ENCODE measurements at places on chromosomes 12 and 14. TPM values are rescaled to one million over a fixed set of nuclear protein-coding genes. Genes with fewer than 3 reads are reported as not detected.

GRCh38 chr14:88243946-88244345 lies 79.1 kb downstream of the KCNK10 start:
- H3K4me3 ChIP-seq, result no peak overlapping the region
- H3K27ac ChIP-seq, result no peak overlapping the region
- no peaks in the 10 kb centered on the region for H3K4me1 ChIP-seq
- H3K27me3 ChIP-seq, result no peaks in the 10 kb centered on the region
- H3K36me3 ChIP-seq, result no peaks in the 10 kb centered on the region

DNA sequence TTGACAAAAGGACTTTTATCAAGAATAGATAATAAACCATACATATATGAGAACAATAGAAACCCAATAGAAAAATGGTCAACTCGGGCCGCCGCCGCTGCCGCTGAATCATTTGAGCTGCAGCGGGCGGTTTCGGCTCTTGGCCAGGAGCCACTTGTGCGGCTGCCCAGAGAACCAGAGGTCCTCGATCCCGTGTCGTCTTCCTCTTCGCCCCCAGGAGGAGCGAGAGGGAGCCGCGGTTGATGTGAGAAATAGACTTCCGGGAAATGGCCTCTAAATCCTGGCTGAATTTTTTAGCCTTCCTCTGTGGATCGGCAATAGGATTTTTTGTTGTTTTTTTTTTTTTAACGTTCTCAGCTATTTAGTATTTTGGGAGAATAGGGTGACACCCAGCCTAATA lies 44.8 kb downstream of the CPSF6 start:
- no peak overlapping the region for H3K27ac ChIP-seq
- no peaks in the 10 kb centered on the region for H3K27me3 ChIP-seq
- H3K4me3 ChIP-seq, result no peak overlapping the region
- peak; percentile 85 for DNase-seq

- H3K27me3 ChIP-seq, result no peaks in the 10 kb centered on the region
- H3K36me3 ChIP-seq, result no peaks in the 10 kb centered on the region
- no peak overlapping the region for H3K4me3 ChIP-seq
- DNase-seq, result no peak
- peaks cover 6% of the 10 kb centered on the region for H3K4me1 ChIP-seq
Measured at GRCh38 chr12:2168808-2169207, 116.0 kb downstream of the CACNA1C start.

- no peaks in the 10 kb centered on the region for H3K36me3 ChIP-seq
- no peaks in the 10 kb centered on the region for H3K4me1 ChIP-seq
- H3K27me3 ChIP-seq, result peaks cover 38% of the 10 kb centered on the region
- peak; percentile 82 for DNase-seq
Measured at GRCh38 chr14:47675466-47676314, at the start of gene MDGA2. MDGA2 (minus strand) TSS chr14:47675605.

DNA sequence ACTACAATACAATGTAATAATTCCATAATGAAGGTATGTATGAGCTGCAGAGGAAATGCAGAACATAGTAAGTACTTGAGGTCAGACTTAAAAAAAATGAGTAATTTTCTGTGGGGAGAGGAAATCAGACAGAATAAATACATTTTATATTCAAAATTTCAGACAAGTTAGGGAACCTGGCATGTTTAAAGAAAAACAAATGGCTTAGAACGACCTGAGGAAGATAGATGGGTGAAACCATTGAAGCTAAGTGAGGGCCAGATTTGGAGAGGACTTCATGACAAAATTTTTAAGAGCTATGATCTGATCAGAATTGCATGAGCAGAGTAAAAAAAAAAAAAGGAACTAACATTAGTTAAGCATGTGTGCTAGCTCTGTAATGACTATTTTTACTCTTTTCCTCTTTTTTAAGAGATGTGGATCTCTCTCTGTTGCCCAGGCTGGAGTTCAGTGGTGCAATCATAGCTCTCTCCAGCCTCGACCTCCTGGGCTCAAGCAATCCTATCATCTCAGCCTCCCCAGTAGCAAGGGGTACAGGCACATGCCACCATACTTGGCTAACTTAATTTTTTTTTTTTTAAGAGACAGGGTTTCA lies 157.6 kb upstream of the PDE3A start:
- no peak for DNase-seq
- H3K27me3 ChIP-seq, result no peaks in the 10 kb centered on the region
- no peaks in the 10 kb centered on the region for H3K4me1 ChIP-seq
- no peak overlapping the region for H3K27ac ChIP-seq
- H3K36me3 ChIP-seq, result no peaks in the 10 kb centered on the region
- H3K4me3 ChIP-seq, result no peak overlapping the region

DNA sequence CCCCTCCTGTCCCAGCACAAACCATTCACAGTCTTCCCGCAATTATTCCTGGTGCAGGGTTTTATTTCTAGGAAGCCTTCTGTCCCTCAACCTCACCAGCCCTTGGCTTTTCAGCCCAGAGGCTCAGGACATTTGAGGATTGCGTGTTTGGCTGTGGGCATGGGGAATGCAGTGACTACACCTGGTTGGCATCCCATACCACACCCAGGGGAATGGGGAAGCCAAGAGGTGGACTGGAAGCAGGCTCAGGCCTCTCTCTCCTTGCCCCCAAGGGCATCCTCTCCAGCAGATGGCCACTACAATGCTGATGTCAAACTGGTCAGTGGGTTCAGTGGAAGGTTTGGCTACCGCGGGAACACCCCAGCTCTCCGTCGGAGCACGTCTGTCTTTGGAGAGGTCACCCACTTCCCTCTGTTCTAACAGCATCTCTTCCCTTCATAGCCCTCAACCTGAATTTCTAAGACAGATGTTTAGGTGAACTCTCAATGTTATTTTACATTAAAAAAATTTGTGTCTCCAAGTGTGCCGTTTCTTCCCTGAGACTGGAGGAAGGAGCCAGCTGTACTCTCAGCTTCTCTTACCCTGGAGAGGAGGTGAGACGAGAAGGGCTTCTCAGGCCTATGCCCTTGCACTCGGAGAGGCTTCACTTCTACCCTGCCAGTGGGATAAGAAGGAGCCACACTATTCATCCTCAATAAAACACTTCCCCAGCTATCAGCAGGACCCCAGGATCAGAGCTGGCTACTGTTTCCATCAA lies 35.5 kb downstream of the DCAF4 start:
- DNase-seq, result no peak
- H3K4me3 ChIP-seq, result no peak overlapping the region
- no peak overlapping the region for H3K27ac ChIP-seq
- peaks cover 46% of the 10 kb centered on the region for H3K36me3 ChIP-seq

DNA sequence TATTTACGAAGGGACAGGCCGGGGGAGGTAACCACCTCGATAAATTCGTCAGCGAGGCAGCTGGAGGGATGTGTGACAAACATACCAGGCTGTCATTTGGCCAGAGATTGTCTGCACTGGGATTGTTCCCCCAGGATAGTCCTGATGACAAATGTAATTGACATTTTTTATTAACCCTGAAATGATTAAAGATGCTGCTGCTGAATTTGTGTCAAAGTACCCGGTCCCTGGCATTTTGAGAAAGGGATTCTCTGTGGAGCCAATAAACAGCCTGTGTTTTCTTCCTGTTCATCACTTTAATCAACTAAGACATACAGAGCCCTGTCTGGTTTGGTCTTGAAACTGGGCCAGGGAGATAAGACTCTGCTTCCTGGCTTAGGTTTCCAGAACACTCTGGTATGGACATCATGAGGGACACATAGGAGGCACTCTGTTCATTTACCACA lies 117.6 kb downstream of the SLC25A47 start:
- no peak overlapping the region for H3K4me3 ChIP-seq
- DNase-seq, result no peak
- H3K27me3 ChIP-seq, result no peaks in the 10 kb centered on the region
- H3K4me1 ChIP-seq, result peaks cover 2% of the 10 kb centered on the region
- H3K27ac ChIP-seq, result no peak overlapping the region
- H3K36me3 ChIP-seq, result no peaks in the 10 kb centered on the region

- no peak overlapping the region for H3K27ac ChIP-seq
- H3K36me3 ChIP-seq, result no peaks in the 10 kb centered on the region
- no peak overlapping the region for H3K4me3 ChIP-seq
- no peak for DNase-seq
- peaks cover 8% of the 10 kb centered on the region for H3K4me1 ChIP-seq
Measured at GRCh38 chr12:108825201-108825950, 32.0 kb downstream of the SSH1 start.

DNA sequence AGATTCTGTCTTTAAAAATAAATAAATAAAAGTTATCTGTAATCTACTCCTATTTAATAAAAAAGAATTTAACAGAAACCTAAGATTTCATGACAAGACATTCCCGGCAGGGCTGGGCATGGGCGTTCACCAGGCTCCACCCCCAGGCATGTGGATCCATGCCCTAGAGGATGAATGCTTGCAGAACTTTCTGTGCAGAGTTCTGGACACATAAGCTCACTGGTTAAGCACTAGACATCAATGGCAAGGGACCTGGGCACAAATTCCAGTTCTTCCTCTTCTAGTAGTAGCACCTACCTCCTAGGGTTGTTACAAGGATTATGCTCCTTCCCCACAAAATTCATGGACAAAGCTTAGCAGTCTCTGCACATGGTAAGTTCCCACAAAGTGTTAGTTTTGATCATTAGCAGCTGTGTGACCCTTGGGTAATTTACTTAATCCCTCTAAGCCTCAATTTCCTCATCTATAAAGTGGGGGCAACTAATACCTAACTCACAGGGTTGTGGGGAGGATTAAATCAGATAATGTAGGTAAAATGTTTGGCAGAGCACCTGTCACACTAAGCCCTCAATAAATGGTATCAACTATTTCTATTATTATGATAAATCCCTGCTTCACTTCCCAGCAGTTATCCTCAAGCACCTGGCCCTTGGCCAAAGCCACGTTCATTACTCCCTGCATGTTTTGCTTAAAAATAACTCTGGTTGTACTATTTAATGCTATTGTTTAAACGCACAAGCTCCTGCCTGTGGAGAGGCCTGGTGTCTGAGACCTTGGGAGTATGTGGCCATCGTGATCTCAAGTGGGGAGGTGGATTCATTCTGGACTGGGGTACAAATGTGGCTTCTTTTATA lies 9.8 kb downstream of the GALNT6 start:
- peaks cover 41% of the 10 kb centered on the region for H3K36me3 ChIP-seq
- H3K27ac ChIP-seq, result no peak overlapping the region
- H3K4me3 ChIP-seq, result no peak overlapping the region
- H3K4me1 ChIP-seq, result peaks cover 15% of the 10 kb centered on the region
- H3K27me3 ChIP-seq, result no peaks in the 10 kb centered on the region
- no peak for DNase-seq

DNA sequence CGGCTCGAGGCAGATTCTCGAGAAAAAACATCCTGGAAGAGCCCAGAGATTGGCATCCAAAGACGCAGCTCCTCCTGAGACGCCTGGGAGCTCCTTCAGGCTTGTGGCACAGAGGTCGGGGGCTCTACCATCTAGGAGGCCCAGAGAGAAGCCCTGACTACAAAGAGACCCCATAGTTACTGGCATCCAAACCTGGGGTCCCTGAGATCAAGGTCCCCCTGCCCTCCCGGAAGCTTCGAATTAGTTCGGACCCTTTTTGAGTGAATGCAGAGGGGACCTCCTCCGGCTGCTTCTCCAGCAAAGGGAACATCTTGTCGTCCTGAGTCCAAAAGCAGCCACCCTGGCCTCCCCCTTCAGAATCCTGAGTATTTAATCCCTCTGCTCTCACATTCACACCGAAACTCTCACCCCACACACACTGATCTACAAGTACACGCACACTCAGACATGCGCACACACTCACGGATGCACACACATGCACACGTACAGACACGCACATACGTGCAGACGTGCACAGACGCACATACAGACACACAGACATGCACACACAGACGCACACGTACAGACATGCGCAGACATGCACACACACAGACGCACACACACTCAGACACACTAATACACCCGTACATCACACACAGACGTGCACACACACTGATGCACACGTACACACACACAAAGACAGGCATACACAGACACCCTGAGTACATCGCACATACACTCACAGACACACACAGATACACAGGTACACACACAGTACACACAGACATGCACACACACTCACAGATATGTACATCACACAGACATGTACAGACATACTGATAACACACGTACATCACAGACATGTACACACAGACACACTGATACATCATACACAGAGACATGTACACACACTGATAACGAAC lies 5.9 kb downstream of the ZNF605 start:
- H3K4me1 ChIP-seq, result no peaks in the 10 kb centered on the region
- no peak for DNase-seq
- H3K27me3 ChIP-seq, result no peaks in the 10 kb centered on the region

DNA sequence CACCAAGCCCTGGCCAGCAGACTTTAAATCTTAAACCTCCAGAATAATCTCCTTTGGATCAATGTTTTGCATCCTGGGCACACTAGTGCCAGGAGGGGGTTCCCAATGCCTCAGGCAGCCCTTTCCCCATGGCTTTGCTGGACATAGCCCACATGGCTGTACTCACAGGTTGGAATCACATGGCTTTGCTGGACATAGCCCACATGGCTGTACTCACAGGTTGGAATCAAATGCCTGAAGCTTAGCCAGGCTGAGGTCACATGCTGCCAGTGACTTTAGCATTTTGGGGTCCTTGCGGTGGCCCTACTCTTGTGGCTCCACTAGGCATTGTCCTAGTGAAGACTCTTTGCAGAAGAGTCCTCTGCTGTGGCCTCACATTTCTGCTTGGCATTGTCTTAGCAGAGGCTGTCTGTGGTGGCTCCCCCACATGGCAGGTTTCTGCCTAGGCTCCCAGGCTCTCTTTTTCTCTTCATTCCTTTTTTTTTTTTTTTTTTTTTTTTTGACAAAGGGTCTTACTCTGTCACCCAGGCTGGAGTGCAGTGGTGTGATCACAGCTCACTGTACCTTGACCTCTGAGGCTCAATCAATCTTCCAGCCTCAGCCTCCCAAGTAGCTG lies 13.0 kb downstream of the FLVCR2 start:
- H3K36me3 ChIP-seq, result peaks cover 7% of the 10 kb centered on the region
- H3K4me1 ChIP-seq, result no peaks in the 10 kb centered on the region
- H3K27ac ChIP-seq, result no peak overlapping the region
- no peak for DNase-seq
- H3K27me3 ChIP-seq, result no peaks in the 10 kb centered on the region
- H3K4me3 ChIP-seq, result no peak overlapping the region

- peak within 1 kb of the TSS; percentile 77 for H3K4me3 ChIP-seq
- no peaks in the 10 kb centered on the region for H3K27me3 ChIP-seq
- H3K27ac ChIP-seq, result no peak within 1 kb of the TSS
- no peaks in the 10 kb centered on the region for H3K36me3 ChIP-seq
Measured at GRCh38 chr12:81077686-81078441, at the start of gene ACSS3. ACSS3 (plus strand) TSS chr12:81078079; CDS start chr12:81078121, 42 bp downstream.

CLEC6A gene
- total RNA-seq, result 0.17 TPM

GPD1 gene
- 0.70 TPM for total RNA-seq

IL31 gene
- not detected for total RNA-seq

PKP2 gene
- total RNA-seq, result 18.2 TPM

KRT3 gene
- total RNA-seq, result not detected

ADAMTS20 gene
- 2.1 TPM for total RNA-seq

IL25 gene
- not detected for total RNA-seq

EPYC gene
- total RNA-seq, result not detected
